ENCODE measurements at places on chromosomes 3 and 15.

GRCh38 chr3:139629033-139629432, 48.7 kb downstream of the NMNAT3 start:
- DNase-seq, result no peak

- DNase-seq, result no peak
Measured at GRCh38 chr15:69128667-69129311, 31.6 kb upstream of the GLCE start.

DNA sequence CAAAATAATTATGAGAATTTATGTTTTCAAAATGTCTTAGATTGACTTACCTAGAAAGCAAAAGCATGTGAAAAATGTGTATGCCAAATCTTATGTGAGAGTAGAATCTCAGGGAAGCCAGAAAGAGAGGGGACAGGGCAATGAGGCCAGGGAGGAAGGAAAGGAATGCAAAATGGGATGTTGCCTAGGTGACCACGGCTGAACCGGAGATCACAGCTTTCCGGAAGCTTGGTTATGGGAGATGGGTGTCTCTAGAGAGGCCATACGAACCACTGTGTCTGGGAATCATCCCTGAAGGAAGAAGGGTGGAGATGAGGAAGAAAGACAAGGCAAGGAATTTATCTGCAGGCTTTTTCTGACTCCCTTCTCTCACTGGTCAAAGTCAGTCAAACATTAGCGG, 76.0 kb downstream of the SUCLG2 start:
- no peak for DNase-seq

- DNase-seq, result no peak
Measured at GRCh38 chr15:84714821-84715220, 1.1 kb downstream of the SEC11A start.

DNA sequence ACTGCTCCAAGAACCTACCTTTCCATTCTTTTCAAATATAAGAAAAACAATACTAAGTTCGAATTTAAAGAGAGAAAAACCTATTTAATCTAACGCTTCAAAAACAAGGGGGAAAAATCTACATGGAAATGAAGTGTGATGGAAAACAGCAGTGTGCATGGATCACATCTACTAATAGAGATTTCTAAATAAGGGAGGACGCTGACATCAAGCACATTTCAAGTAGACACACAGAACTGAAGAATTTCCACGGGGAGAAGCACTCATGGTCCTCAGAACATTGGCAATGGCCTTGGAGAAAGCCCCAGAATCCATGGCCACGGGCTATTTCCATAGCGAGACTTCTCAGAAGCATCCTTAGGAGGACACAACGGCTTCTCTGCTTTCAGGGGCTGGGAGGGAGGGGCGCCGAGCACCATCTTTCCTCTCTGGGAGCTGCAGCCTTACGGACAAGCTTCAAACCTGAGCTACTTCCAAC, 1.0 kb downstream of the TASOR start:
- DNase-seq, result no peak

DNA sequence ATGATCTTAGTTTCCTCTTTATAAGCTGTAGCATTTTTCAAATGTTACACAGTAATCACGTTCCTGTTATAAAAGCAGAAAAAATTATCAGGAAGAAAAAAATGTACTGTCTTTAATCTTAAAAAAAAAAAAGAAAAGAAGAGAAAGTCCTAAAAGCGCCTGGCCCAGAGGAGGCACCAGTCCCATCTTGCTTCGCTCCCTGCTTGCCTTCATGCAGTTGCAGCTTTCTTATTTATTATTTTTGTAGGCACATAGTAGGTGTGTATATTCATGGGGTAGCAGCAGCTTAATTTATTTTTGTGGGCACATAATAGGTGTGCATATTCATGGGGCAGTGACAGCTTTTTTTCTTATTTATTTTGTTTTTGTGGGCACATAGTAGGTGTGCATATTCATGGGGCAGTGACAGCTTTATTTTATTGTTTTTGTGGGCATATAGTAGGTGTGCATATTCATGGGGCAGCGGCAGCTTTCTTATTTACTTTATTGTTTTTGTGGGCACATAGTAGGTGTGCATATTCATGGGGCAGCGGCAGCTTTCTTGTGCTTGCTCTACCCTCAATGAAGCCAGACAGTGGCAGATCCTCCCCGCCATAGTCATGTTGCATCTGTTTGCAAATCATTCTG, 5.5 kb upstream of the EHD4 start:
- no peak for DNase-seq

DNA sequence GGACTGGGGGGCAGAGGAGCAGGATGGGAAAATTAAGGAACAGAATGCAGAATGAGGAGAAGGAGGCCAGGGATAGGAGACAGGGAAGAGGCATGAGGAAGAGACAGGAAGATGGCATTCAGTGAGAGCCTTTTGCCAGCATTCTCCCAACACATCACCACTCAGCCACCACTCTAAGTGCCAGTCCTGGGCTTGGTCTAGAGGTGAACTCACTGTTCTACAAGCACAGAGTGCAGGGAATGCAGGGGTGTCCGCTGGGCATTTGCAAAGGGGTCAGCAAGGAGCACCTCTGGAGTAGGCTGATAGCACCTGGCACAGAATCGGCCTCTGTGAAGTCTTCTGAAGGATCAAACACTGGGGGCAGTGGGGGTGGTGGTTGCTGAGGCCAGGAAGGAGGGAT, 14.6 kb upstream of the IGDCC3 start:
- DNase-seq, result no peak

GRCh38 chr3:159974-160373, 36.6 kb upstream of the CHL1 start:
- DNase-seq, result no peak

- DNase-seq, result no peak
Measured at GRCh38 chr3:117059956-117060270, 350.3 kb downstream of the TUSC7 start.

DNA sequence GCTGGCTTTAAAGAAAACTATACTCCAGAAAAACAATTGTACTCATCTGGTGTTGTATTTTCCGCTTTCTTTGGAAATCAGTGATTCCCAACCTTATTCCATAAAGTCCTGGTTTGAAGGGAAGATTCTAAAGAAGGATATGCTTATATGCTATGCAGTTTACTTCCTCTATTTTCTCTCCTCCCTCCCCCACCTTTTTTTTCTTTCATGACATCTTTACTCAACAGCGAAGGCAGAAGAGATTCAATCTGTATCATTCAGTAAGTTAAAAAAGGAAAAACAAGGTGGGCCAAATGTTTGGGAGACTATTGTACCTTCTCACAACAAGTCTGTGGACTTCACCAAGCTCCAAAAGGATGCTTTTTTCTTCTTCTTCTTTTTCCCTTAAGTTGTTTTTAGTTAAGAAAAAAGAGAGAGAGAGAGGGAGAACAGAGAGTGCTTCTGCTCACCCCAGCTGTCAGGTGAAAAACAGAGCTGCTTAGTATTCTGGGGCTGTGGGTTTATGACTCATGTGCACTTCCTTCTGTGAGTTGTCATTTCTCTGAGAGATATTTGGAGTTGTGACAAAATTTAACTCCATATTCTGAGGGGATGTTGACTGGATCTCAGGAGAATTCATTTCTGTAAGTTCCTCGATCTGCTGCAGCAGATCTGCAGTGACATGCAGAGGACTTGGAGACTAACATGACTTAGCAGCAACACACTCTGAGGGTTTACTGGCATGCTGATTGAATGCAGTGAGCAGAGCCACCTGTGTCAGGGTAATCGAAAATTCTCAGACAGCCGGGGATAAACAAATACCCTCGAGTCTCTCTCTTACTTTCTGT, 70.7 kb downstream of the SSR3 start:
- peak; percentile 8 for DNase-seq

GRCh38 chr3:52670621-52671521, 14.8 kb downstream of the PBRM1 start:
- DNase-seq, result no peak

GRCh38 chr3:187507905-187508304, 139.7 kb downstream of the RTP4 start:
- DNase-seq, result no peak

- DNase-seq, result no peak
Measured at GRCh38 chr3:79040091-79040490, 727.7 kb downstream of the ROBO1 start.

GRCh38 chr3:54853573-54854404, 74.1 kb downstream of the LRTM1 start:
- no peak for DNase-seq

- no peak for DNase-seq
Measured at GRCh38 chr15:91561371-91562100, 292.0 kb upstream of the SLCO3A1 start.

GRCh38 chr3:153087595-153088566, 74.1 kb upstream of the RAP2B start:
- DNase-seq, result no peak

- no peak for DNase-seq
Measured at GRCh38 chr3:188769831-188770230, 401.9 kb upstream of the TPRG1 start.

- no peak for DNase-seq
Measured at GRCh38 chr15:80778621-80778963, 578 bp upstream of the CEMIP start.

GRCh38 chr15:62060896-62061280, 641 bp upstream of the VPS13C start:
- no peak for DNase-seq

DNA sequence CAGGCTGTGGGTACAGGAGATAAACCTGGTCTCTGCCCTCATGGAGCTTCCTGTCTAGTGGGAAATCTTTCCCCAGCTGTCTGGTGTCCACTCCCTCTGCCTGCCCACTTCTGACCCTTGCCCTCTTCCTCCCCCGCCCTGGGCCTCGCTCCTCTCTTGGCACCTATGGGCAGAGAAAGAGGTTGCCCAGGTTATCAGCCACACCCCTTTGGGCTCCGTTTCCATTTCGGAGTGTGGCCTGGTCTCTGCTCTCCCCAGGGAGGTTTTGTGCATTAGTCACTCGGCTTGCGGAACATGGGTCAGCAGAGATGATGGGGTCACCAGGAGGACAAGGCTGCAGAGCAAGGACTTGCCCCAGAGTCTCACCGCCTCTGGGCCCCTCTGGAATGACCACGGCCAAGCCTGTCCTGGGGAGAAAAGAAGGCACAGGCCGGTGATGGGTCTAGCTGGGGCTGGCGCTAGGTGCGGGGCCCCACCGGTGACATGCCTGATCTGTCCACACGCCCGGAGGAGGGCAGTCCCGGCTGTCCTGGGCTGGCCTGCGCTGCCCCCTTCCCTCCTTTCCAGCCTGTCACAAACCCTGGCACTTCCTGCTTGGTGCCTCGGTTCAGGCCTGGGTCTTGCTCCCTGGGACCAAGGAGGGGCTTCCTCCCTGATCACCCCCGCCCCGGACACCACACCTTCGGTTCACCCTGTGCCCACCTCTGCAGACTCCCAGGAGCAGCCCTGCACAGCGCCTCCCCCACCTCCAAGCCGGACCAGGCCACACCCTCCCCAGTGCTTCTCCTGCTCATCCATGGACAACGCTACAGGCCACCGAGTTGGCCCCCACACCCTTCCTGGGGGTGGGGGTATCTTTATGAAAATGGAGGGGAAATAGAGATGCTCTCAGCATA, 35.6 kb upstream of the MUC4 start:
- no peak for DNase-seq

DNA sequence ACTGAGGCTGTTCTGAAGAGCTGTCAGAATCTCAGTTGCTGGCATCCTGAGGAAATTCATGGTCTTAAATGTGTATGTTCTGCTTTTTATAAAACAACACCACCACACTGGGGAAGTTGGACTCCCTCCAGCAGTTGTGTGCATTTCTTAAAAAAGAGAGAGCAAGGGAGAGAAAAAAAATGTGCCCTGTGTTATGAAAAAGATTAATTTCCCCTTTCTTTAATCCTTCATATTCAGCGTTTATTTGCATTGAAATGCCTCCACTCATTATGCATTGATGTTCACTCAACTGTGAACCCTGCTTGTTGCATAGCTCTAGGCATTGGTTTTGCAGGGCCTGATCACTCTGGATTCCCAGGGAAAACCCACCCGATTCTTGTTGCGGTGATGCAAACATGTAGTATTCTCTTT, 4.4 kb upstream of the ZNF609 start:
- no peak for DNase-seq

- DNase-seq, result no peak
Measured at GRCh38 chr15:92979011-92979701, 79.0 kb downstream of the CHD2 start.

DNA sequence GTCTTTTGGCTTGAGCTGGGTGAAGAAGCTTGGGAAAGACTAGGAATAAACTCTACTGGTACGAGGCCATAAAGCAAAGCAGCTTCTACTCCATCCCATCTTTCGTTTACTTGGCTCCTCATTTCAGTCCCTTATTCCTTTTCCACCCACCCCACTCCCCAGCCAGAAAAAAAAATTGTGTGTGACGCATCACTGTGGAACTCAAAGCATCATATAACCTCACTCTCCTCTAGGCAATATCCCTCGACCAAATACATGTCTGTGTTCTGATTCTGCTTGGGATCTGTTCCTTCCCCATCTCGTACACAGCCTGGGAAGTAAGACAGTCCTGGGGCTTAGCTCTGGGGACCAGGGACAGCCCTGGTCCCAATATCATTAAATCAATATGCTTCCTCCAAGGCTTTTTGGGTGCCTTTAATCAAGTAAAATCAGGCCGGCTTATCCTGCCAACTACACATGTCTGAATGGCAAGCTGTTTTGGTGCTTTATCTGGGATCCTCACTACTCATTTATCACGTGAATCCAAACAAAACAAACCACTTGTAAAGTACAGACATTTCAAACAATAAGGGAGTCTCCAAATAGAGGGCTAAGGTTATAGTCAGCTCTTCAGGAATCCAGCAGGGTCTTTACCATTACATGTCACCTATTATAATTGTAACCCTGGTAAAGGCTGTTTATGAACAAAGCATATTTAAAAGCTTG, 74.9 kb upstream of the ZBED2 start:
- no peak for DNase-seq

GRCh38 chr3:119211193-119211592, 29.5 kb downstream of the B4GALT4 start:
- no peak for DNase-seq

- DNase-seq, result no peak
Measured at GRCh38 chr3:148319161-148319915, 378.4 kb upstream of the AGTR1 start.

- DNase-seq, result no peak
Measured at GRCh38 chr3:13125092-13126015, 52.1 kb upstream of the IQSEC1 start.

DNA sequence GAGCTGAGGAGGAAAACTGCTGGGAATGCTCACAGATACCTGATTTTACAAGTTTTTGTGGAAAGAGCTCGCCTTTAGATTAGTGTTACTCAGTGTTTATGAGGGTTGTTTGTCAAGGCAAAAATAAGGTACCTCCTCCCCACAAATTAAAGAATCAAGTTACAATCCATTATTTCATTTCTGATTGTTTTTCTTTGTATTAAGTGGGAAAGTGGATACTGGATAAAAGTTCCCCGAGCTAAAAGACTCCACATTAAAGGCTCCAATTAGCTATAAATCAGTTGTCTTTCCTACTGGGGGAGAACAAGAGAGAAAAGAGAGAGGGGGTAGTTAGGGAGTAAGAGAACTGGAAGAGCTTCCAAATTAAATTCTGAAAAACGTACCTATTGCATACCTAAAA, 1.9 kb downstream of the ALDH1A2 start:
- DNase-seq, result no peak

- DNase-seq, result no peak
Measured at GRCh38 chr3:37765591-37766488, 95.8 kb upstream of the CTDSPL start.

GRCh38 chr3:32176989-32177701, 61.3 kb upstream of the CMTM8 start:
- peak; percentile 27 for DNase-seq

Measured in stimulated activated CD8-positive, alpha-beta memory T cell treated with anti-CD3 and anti-CD28 coated beads, Interleukin-7, amount 100 ng/mL, for 1 hour (primary cell).